Activated CD4-positive, alpha-beta T cell treated with anti-CD3 and anti-CD28 coated beads, Interleukin-2, amount 50 U/mL, for 48 hours (primary cell): ENCODE measurements at places on chromosomes 7 and 10.

DNA sequence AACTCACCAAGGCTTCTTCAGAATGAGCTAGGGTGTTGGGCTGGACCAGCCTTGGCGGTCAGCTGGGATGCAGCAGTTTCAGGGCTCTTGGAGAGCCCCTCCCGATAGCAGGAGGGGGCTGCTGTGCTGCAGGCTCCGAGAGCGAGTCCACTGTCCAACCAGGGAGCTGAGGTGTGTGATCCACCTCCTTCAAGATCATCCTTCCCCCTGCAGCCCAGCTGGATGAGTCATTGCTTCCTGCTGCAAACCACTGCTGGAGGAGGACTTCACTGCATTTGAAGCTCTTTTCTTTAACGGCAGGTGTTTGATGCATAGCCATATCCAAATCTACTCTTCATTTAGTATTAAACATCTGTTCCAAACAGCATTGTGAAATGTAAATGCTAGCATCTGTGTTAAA, 54.2 kb upstream of the EBF3 start:
- DNase-seq = no peak

DNA sequence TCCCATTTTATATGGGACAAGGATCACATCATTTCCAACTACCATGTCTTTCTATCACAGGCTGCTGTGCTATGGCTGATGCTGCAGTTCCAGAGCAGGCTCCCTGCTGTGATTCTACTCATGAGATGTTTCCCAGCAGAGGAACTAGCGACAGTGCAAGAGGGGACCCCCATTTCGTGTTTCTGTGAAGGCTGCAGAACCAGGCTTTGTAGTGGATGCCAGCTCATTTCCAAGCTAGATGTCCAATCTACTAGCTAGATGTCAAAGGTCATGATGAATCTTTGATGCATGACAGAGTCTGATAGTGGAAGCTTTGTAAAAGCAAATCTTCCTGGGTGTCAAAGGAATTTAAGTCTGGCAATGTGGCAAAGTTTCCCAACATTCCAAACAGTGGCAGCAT, 21.2 kb upstream of the MYO3A start:
- DNase-seq = no peak

GRCh38 chr10:56096226-56096517, 264.9 kb downstream of the ZWINT start:
- no peak for DNase-seq

GRCh38 chr7:33981226-33981625, 75.9 kb downstream of the BMPER start:
- DNase-seq = no peak

DNA sequence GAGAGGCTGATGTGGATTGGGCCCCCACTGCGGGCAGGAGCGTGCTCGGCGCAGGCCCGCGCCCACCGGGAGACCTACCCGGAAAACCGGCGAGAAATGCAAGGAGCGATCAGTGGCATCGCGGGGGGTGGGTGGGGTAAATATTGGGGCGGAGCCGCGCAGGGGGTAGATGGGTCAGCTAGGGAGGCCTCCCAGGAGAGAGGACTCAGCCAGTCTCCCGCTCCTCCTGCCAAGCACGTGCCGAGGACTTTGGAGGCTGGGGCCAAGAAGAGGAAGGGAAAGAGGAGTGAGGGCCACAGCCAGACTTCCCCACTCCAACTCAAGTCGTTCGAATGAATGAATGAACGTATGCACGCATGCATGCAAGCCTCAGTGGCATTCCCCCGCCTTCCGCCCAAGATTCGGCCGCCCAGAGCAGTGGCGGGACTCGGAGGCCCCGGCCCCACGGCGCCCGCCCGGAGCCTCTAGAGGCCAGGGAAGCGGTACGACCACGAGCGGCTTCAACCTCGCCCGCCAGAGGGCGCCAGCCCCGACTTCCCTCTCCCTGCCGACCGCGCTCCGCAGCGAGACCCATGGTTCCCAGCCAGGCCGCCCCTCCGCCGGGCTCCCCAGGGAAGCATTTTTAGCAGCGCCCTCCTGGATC, 3.6 kb downstream of the NPM3 start:
- peak; percentile 93 for DNase-seq

GRCh38 chr7:133763076-133763640, 364.0 kb upstream of the LRGUK start:
- DNase-seq = no peak

DNA sequence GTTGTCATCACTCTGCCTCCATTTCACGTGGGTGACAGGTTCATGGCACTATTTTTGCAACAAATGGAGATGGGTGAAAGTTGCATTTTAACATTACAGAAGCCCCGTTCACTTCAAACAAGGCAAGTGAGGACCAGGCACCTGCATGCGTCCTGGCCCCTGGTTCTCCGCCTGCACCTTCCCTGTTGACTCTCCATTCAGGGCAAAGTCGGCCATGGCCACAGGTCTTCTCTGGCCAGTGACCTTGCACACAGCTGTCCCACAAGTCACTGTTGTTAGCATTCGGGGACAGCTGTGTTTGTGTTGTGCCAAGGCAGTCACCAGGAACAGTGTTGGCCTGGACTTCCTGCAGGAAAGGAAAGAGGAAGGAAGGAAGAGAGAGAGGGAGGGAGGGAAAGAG, 554.9 kb downstream of the TCERG1L start:
- no peak for DNase-seq

GRCh38 chr10:30438021-30438850, 4.3 kb downstream of the MAP3K8 start:
- DNase-seq = no peak

GRCh38 chr7:115359955-115360354, 438.1 kb downstream of the MDFIC start:
- DNase-seq = no peak

- DNase-seq = no peak
These were observed 30.6 kb upstream of the TAX1BP1 start for GRCh38 chr7:27709137-27710075.

GRCh38 chr10:74097776-74098175, 52.9 kb downstream of the AP3M1 start:
- DNase-seq = no peak
